ENCODE measurements at places on chromosomes 1 and 21. TPM values are rescaled to one million over a fixed set of nuclear protein-coding genes. Genes with fewer than 3 reads are reported as not detected.
A peak's percentile ranks its signal among the peaks of the same experiment; 100 is the strongest.

PRRX1 gene
- total RNA-seq: not detected

NUP210L gene
- 0.03 TPM for total RNA-seq

ADAMTS4 gene
- total RNA-seq: 0.28 TPM

CHRM3 gene
- total RNA-seq: not detected

CD1B gene
- total RNA-seq: not detected

OR2T29 gene
- not detected for total RNA-seq

SPRR2F gene
- not detected for total RNA-seq

AGMAT gene
- total RNA-seq: 4.6 TPM

PCSK9 gene
- not detected for total RNA-seq

CASQ1 gene
- not detected for total RNA-seq

LIN28A gene
- not detected for total RNA-seq

NECTIN4 gene
- 0.22 TPM for total RNA-seq

GRCh38 chr1:245160741-245161400 lies 6.1 kb downstream of the KIF26B start:
- H3K27me3 ChIP-seq: peaks cover 37% of the 10 kb centered on the region
- H3K36me3 ChIP-seq: no peaks in the 10 kb centered on the region
- no peak overlapping the region for H3K27ac ChIP-seq

- no peaks in the 10 kb centered on the region for H3K36me3 ChIP-seq
- H3K27me3 ChIP-seq: no peaks in the 10 kb centered on the region
- H3K27ac ChIP-seq: no peak overlapping the region
Observed at GRCh38 chr1:177969109-177969508, 749 bp downstream of the SEC16B start.

DNA sequence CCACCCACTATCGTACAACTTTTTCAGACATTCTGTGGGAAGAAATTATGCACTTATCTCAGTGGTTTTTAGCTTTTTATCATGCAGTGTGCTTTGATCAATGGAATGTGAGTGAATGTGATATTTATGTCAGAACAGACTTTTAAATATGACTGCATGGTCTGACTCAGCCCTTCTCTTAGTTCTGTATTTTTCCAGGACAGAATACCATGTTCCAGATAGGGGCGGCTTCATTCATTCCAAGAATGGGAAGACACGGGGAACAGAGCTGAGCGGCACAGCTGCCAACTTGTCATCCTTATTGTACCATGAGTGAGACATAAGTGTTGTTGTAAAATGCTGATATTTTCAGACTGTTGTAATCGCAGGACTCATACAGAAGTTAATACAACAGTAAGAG lies 214.6 kb upstream of the NCAM2 start:
- no peak for DNase-seq
- H3K36me3 ChIP-seq: no peaks in the 10 kb centered on the region
- no peak overlapping the region for H3K4me3 ChIP-seq
- H3K27ac ChIP-seq: no peak overlapping the region

DNA sequence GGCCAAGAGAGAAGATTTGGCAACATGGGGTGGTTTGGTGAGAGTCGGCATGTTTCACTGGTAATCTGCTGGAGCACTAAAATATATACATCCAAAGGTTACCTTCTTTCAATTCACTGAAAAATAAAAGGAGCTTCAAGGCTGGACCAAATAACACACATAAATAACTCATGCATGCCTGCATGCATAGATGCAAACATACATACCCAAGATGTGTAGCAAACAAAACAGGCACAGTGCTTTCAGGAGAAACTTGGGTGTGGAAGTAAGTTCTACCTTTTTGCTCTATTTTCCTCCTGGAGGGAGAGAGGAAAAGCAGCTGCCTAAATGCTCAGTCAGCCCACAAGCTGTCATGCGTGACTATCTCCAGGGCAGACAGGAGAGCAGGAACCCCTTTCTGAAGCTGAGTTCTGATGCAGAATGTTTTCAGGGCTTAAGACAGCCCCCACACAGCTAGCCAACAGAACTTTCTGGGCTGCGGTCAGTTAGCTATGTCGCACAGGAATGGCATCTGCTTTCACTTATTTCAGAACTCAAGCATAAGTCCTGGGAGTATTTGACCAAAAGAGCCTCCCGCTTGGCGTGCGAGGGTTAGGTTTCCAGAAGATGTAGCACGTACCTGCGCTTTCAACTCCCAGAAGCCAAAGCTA lies 166.2 kb downstream of the TOMM20 start:
- no peaks in the 10 kb centered on the region for H3K36me3 ChIP-seq
- H3K4me1 ChIP-seq: peaks cover 63% of the 10 kb centered on the region
- H3K4me3 ChIP-seq: peak overlapping the region; percentile 0

GRCh38 chr1:66276218-66276617 lies 257.7 kb upstream of the SGIP1 start:
- H3K36me3 ChIP-seq: no peaks in the 10 kb centered on the region
- DNase-seq: no peak
- H3K27ac ChIP-seq: peak overlapping the region; percentile 44
- H3K4me1 ChIP-seq: peaks cover 70% of the 10 kb centered on the region
- H3K4me3 ChIP-seq: peak overlapping the region; percentile 17
- H3K27me3 ChIP-seq: no peaks in the 10 kb centered on the region

- no peak overlapping the region for H3K4me3 ChIP-seq
- H3K27me3 ChIP-seq: no peaks in the 10 kb centered on the region
- H3K36me3 ChIP-seq: no peaks in the 10 kb centered on the region
- no peaks in the 10 kb centered on the region for H3K4me1 ChIP-seq
- no peak for DNase-seq
Observed at GRCh38 chr21:44432841-44433790, 22.2 kb upstream of the LRRC3 start.

DNA sequence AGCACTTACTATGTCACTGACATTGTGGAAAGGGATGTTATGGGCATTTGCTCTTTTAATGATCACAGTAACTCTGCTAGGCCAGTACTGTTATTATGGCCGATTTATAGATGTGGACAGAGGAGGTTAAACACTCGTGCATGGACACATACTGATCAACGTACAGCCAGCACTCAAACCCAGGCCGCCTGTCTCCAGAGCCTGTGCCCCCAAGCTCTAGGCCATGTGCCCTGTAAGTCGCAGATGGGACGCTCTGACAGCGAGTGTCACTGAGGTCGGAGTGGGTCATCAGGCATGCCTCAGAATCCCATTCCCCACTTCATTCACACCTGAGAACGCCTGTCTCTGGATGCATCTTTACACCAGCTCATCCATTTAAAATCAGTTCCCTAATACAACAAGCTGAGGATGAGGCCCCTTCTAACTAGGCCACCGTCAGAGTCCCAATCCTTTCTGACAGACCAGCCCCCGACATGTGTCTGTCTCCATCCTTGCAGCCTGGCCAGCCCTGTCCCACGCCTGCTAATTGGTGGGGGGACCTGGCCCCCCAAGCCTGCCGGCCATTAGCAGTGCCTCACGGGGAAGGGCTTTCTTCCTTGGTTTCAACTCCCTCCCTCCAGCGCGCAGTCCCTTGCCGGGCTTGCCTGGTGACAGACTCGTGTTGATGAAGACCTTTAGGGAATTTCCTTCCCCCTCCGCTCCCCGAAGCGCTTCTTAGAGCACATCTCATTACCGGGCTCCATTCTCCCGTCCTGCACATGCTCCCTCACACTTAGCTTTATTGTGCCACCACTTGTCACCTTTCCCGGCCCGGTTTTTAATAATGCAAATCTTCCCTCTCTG lies 436.8 kb downstream of the KIF26B start:
- H3K27me3 ChIP-seq: no peaks in the 10 kb centered on the region
- DNase-seq: no peak
- no peak overlapping the region for H3K4me3 ChIP-seq
- H3K4me1 ChIP-seq: no peaks in the 10 kb centered on the region
- no peak overlapping the region for H3K27ac ChIP-seq
- H3K36me3 ChIP-seq: no peaks in the 10 kb centered on the region

DNA sequence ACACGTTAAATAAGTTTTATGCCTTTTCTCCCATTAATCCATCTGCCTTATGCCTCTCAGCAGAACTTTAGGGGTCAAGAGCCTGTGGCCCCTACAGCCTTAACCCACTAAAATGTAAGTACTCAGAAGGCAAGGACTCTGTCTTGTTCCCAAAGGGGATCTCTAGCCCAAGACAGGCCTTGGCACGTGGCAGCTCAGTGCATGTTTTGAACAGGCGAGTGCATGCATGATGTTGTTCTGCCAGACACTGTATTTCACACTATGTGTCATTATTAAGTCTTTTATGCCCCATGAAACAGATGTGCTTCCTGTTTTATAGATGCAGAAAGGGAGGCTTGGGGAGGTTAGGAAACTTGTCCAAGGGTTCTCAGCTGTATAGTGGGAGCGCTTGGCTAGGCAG lies 102.8 kb downstream of the ETS2 start:
- H3K27me3 ChIP-seq: no peaks in the 10 kb centered on the region
- H3K4me3 ChIP-seq: no peak overlapping the region
- H3K4me1 ChIP-seq: no peaks in the 10 kb centered on the region
- no peak for DNase-seq

DNA sequence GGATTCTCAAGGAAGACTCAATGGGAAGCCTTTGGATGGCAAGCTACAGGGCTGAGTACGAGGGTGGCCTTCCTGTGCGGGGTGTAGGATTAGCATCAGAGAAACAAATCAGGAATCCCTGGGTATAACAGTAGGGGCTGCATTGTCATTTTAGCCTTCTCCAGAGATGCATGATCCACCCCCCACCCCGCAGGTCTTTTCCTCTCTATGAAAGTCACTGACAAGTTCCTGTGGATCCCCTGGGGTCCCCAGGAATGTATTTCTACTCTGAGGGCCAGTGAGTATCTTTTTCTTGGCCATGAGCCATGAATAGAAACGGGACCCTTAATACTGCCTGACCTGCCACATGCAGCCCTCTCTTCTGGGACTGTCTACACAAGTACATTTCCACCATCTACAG lies 473.0 kb upstream of the VAMP3 start:
- H3K27me3 ChIP-seq: no peaks in the 10 kb centered on the region
- no peak for DNase-seq
- H3K4me3 ChIP-seq: no peak overlapping the region
- H3K36me3 ChIP-seq: no peaks in the 10 kb centered on the region

DNA sequence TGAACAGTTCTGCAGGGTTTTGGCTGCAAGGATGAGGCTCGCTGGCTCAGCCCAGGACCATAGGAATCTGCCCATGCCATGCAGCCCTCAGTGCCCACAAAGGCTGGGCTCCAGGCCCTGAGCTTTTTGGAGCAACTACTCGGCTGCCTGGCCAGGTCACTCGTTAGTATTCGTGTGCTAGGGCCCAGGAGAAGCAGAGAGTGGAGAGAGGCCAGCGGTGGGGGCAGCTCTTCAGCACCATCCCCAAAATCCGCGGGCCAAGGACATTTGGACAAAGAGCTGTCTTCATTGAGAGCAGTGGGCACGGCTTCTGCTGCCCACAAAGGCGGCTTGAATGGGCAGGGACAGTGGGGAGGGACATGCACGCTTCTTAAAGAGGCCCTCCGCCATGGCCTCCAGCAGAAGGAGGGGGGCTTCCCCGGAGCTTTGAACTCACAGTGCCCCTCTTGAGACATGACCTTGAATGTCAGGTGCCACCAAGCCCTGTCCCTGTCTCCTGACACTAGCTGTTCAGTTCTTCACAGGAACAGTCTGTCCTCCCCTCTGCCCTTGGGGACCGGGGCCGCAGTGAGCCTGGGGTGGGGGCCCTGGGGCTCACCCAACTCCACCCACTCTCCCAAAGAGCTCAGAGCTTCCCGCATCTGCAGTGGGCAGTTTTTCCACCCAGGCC lies 106.1 kb upstream of the ARHGEF16 start:
- H3K4me1 ChIP-seq: no peaks in the 10 kb centered on the region
- H3K4me3 ChIP-seq: no peak overlapping the region
- H3K36me3 ChIP-seq: no peaks in the 10 kb centered on the region
- H3K27ac ChIP-seq: no peak overlapping the region
- peaks cover 3% of the 10 kb centered on the region for H3K27me3 ChIP-seq

DNA sequence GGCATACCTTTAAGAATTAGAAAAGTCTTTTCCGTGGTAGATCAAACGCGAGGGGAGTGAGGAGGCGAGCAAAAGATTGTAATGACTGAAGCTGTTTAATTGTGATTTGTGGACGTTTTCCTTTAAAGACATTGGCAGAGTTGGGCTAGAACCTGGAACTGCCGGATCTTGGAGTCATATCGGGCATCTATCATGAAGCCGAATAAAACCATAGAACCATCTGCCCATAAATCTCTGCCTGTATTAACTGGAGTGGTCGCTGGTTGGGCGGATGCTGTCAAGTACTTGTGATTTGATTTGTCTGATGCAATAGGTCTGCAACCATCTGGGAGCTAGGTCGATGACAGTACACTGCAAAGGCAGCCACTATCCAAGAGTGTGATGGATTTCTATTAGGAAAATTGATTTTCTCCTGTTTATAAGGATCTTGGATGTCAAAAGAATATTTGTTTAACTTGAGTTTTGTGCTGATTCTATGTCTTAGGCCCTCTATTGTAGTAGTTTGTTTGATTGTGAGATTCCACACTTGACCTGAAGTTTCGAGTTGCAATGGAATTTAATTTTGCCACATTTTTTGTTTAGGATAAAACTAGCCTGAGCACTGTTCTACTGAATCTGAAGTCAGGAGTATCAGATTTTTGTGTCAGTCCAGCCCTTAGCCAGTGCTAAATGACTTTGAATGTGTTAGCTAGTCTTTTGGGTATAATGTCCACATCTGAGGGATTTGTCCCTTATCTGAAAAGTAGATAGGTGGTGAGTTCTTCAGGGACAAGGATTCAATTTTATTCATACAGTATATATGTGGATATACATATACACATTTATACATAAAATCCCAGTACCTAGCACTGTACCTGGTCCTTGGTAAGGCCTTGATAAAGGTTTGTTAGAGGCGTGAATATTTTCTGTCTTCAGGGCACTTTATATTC lies 1.2 kb downstream of the SARS1 start:
- H3K4me1 ChIP-seq: peaks cover 33% of the 10 kb centered on the region
- H3K4me3 ChIP-seq: peak overlapping the region; percentile 81
- H3K27me3 ChIP-seq: no peaks in the 10 kb centered on the region
- peak overlapping the region; percentile 74 for H3K27ac ChIP-seq
- DNase-seq: peak; percentile 10
- H3K36me3 ChIP-seq: peaks cover 12% of the 10 kb centered on the region

GRCh38 chr1:156356262-156356874 lies 12.6 kb upstream of the RHBG start:
- peaks cover 13% of the 10 kb centered on the region for H3K27me3 ChIP-seq
- no peak for DNase-seq
- peaks cover 9% of the 10 kb centered on the region for H3K4me1 ChIP-seq
- H3K36me3 ChIP-seq: no peaks in the 10 kb centered on the region

DNA sequence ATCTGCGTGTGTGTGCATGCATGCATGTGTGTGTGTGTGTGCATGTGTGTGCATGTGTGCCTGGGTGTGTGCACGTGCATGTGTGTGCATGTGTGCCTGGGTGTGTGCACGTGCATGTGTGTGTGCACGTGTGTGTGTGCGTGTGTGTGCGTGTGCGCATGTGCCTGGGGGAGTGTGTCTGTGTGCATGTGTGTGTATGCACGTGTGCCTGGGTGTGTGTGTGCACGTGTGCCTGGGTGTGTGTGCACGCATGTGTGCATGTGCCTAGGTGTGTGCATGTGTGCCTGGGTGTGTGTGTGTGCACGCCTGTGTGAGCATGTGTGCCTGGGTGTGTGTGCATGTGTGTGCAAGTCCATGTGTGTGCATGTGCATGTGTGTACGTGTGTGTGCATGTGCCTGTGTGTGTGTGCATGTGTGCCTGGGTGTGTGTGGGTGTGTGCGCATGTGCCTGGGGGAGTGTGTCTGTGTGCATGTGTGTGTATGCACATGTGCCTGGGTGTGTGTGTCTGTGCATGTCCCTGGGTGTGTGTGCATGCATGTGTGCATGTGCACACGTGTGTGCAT lies 29.3 kb upstream of the COL6A2 start:
- no peak for DNase-seq
- no peaks in the 10 kb centered on the region for H3K36me3 ChIP-seq
- H3K27ac ChIP-seq: no peak overlapping the region
- no peak overlapping the region for H3K4me3 ChIP-seq
- peaks cover 16% of the 10 kb centered on the region for H3K27me3 ChIP-seq
- H3K4me1 ChIP-seq: peaks cover 3% of the 10 kb centered on the region
